ENCODE measurements at places on chromosomes 16 and 17.
A peak's percentile ranks its signal among the peaks of the same experiment; 100 is the strongest.

GRCh38 chr16:14335297-14335696 lies 264.2 kb downstream of the MRTFB start:
- DNase-seq, result no peak

- DNase-seq, result peak; percentile 2
Observed at GRCh38 chr16:25988084-25988483, 296.3 kb downstream of the HS3ST4 start.

GRCh38 chr17:74211912-74212208 lies 1.5 kb upstream of the TTYH2 start:
- DNase-seq, result no peak

DNA sequence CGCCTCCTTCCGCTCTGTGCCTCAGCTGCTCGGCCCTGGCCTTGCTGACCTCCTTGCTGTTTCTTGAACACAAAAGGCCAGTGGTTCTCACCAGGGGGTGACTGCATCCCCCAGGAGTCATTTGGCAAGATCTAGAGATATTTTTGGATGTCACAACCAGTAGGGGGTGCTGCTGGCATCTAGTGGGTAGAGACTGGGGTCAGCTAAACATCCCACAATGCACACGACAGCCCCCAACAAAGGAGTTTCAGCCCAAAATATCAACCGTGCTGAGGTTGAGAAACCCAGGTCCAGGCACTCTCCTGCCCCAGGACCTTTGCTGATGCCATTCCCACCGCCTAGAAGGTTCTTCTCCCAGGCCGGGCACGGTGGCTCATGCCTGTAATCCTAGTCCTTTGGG lies 39.7 kb downstream of the ABCC6 start:
- DNase-seq, result no peak

GRCh38 chr17:50805486-50805885 lies 29.9 kb upstream of the WFIKKN2 start:
- peak; percentile 26 for DNase-seq

DNA sequence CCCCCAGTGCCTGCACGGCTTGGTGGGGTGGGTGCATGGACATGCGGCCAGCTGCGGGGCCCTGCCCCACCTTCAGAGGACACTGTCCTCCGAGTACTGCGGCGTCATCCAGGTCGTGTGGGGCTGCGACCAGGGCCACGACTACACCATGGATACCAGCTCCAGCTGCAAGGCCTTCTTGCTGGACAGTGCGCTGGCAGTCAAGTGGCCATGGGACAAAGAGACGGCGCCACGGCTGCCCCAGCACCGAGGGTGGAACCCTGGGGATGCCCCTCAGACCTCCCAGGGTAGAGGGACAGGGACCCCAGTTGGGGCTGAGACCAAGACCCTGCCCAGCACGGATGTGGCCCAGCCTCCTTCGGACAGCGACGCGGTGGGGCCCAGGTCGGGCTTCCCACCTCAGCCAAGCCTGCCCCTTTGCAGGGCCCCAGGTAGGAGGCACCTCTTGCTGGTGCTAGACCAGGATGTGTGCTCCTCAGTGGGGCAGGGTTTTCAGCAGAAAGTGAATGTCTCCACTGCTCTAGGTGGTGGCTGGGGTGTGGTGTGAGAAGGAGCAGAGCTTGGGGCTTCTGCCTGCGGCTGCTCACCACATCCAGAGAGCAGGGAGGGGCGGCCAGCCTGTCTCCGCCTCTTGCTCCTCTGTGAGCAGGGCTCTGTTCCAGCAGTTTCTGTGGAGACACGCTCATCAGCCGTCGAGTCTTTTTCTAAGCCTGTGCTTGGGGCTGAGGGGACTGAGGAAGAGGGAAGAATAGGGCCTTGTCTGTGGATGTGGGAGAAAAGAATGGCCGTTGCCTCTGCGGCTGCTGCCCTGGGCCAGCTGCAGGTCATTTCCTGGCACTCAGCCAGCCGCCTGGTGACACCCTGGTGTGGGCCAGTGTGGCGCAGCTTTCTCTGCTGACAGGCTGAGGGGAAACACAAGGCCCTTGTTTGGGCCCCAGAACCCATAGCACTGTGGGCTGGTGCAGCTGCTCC lies 2.2 kb downstream of the ZNF276 start:
- DNase-seq, result peak; percentile 68

DNA sequence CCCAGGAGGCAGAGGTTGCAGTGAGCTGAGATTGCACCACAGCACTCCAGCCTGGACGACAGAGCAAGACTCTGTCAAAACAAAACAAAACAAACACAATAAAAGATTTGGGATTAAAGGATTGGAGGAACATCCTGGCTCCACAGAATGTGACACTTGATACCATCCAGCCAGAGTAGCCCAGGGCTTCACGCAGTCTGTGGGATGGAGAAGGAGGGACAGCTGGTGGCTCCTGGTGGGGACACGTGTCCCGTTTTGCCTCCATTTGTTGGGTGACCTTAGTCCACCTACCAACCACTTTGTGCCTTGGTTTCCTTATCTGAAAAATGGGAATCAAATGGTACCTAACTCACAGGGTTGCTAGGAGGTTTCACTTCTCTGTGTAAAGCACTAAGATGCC lies 12.4 kb upstream of the CYB561 start:
- DNase-seq, result no peak

GRCh38 chr17:20086416-20087076 lies 77.4 kb downstream of the SPECC1 start:
- DNase-seq, result no peak

GRCh38 chr16:83970430-83970815 lies 2.4 kb downstream of the NECAB2 start:
- no peak for DNase-seq

DNA sequence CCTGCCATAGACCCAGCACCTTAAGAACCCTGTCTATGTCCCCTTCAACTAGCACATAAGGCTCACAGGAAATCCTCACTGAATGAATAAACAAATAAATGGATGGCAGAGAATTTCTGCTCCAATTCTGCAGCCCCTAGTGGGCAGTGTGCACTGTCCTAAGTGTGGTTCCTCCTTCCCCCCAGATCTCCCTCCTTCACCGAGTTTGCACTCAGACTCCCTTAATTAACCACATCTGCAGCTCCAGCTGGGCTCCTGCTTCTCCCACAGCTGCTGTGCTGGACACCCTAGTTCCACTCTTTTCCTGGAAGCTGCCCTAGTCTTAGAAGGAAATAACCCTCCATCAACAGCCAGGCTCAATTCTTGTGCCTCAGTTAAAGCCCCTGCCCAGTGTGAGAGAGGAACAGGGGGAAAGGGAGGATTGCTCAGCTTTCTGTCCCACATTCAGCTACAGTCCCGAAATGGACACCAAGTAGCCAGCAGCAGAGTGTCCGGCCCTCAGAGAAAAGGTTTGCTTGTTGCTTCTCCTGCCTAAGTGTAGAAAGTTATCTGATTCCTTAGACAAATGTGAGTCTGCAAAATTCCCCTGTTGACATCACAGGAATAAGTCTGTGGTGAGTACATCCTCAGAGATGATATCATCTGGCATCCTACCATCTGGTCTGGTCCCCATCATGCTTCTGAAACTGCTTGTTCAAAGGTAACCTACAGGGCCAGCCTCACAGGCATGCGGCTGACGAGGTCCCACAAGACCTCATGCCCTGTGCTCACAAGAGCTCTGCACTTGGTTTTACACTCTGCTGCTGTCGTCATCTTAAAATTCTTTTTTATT lies 12.3 kb downstream of the LRRC3C start:
- peak; percentile 88 for DNase-seq

GRCh38 chr17:74543406-74543805 lies 2.5 kb downstream of the CD300C start:
- DNase-seq, result no peak

DNA sequence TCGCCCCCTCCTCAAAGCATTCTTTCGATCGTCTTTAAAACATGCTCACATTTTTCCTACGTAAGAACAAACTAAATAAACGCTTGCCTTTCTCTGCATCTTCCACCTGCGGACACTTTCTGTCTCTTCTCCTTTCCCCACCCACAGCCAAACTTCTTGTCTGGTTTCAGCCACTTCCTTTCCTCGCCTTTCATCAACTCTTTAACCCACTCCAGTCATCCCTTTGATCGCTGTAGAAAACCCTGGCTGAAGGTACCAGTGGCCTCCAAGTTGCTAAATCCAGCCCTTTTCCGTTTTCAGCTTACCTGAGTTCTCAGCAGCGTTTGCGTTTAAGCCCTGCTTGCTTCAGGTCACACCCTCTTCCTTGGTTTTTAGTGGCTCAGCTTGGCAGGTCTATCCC lies 483 bp downstream of the RPA1 start:
- peak; percentile 25 for DNase-seq

GRCh38 chr17:62967205-62967529 lies 1.1 kb downstream of the TANC2 start:
- DNase-seq, result no peak

- DNase-seq, result peak; percentile 37
Observed at GRCh38 chr16:50207652-50208051, 54.5 kb downstream of the TENT4B start.

GRCh38 chr17:65362826-65363225 lies 198.6 kb downstream of the AXIN2 start:
- no peak for DNase-seq

DNA sequence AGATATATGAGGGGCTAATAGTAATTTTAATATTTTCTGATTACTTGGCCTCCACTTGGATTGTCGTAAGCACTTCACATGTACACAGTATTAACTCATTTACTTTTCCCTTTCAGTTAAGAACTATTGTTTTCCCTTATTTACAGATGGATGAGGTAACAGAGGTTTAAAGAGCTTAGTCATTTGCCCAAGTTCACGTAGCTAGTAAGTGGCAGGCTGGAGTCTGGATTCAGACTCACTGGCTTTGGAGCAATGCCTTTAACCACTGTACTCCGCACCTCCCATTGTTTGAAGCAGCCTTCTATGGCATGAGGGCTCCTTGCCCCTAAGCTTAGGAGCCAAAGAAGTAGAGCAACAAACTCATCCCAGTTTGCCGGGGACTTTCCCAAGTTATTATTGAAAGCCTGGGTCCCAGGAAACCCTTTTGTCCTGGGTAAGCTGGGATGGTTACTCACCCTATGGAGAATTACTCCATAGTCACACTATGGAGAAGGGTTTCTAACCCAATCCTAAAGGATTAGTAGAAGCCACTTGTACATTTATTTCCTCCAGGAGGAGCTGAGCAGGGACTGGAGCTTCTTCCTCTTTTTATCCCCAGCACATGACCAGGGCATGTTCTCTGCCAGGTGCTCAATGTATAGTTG lies 12.3 kb downstream of the FOXL1 start:
- DNase-seq, result no peak

DNA sequence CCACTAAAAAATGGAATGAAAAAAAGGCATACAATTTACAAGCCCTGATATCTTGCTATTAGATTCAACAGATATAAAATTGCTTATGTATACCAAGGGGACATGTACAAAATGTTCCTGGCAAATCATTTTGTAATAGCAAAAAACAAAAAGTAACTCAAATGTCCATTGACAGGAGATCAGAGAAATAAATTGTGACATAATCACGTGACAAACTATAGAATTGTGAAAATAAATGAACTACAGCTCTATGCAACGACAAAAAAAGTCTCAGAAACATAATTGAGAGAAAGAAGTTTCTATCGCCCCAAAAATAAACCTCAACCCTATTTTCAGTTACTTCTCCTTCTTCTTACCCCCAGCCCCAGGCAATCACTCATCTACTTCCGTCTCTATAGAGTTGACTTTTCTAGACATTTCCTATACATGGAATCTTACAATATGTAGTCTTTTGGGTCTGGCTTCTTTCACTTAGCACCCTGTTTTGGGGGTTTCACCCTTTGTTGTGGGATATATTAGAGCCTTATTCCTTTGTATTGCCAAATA lies 12.1 kb upstream of the ACE start:
- DNase-seq, result no peak

- DNase-seq, result no peak
Observed at GRCh38 chr16:57213462-57213861, 27.3 kb downstream of the RSPRY1 start.

Measured in tongue (tissue), 3 donors.